Ammon's horn (tissue), 1 donor: ENCODE measurements at places on chromosomes 5 and 9.

DNA sequence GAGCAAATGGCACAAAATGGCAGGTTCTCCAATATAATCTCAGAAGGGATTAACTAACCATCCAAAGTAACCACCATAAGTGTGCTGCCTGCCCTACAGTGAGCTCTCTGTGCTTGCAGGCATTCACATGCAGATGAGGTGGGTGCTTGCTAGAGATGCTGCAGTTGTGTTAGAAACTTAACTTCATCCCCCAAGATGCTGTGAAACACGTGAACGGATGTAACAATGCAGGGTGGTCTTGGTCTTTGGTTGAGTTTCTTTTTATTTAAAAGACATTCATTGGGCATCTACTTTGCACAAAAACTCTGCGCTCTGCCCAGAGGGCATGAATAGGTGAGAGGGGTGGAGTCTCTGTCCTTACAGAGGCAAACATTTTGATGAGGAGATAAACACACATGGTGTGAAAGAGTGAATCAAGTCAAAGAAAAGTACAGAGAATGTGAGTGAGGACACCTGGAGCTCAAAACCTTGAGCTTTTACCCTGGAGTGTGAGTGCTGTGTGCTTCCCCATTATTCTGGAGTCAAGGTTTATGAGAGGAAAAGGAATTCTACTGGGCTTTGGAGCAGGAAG is 143.9 kb upstream of the DAP start:
- DNase-seq = no peak

DNA sequence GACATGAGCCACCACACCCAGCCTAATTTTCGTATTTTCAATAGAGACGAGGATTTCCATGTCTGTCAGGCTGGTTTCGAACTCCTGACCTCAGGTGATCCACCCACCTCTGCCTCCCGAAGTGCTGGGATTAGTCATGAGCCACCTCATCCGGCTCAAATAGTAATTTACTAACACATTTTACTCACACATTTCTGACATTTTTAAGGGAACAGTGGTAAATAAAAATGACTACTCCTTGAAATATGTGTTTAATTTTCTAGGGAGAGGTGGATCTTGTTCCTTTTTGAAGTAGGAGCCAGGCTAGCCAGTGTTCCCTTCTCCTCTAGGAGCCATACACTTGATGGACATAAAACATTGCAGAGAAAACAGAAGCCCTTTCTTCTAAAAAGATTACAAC is 55.2 kb upstream of the ERBIN start:
- DNase-seq = no peak

DNA sequence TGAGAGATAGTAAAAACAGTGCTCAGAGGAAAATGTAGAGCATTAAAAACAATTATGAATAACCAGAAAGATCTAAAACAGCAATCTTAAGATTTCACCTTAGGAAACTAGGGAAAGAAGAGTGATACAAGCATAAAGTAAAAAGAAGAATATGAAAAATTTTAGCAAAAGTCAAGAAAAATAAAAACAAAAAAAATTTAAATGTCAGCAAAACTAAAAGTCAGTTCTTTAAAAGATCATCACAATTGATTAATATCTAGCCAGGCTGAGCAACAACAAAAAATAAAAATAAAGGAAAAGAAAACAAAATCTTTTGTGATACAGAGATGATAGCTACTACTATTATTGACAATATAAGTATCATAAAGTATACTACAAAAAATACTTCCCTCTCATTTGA is 1088.1 kb upstream of the EDIL3 start:
- no peak for DNase-seq

- no peak for DNase-seq
Observed at GRCh38 chr5:38426490-38426889, 130.0 kb downstream of the LIFR start.

- peak; percentile 1 for DNase-seq
Observed at GRCh38 chr5:1554410-1554967, 30.7 kb upstream of the LPCAT1 start.

- no peak for DNase-seq
Observed at GRCh38 chr9:84834426-84834825, 164.9 kb downstream of the NTRK2 start.

DNA sequence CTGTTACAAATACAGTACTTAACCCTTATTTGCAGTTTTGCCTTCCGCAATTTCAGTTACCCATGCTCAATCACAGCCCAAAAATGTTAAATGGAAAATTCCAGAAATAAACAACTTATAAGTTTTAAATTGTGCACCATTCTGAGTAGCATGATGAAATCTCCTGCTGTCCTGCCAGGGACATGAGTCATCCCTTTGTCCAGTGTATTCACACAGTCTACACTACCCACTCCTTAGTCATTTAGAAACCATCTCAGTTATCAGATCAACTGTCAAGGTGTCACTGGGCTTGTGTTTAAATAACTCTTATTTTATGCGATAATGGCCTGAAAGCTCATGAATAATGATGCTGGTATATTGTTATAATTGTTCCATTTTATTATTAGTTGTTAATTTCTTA is 95.8 kb downstream of the PLCXD3 start:
- DNase-seq = no peak

DNA sequence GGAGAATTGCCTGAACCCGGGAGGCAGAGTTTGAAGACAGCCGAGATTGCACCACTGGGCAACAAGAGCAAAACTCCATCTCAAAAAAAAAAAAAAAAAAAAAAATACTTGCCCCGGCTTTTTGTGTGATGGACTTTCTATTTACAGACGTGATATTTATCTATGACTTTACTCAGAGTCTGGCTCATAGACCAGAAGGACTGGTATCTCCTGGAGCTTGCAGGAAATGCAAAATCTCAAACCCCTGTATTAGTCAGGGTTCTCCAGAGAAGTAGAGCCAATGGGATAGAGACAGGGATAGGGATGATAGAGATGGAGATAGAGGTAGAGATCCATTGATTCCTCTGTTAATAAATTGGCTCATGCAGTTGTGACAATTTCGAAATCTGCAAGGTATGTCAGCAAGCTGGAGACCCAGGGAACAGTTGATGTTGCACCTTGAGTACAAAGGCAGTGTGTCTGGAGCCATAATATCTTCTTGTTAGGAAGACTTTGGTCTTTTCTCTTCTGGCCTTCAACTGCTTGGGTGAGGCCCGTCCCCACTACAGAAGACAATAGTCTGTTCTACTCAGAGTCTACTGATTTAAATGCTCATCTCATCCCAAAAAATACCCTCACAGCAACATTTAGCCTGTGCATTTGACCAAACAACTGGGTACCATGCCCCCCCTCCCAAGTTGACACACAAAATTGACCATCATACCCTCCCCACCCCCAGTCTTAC is 195.4 kb upstream of the MSX2 start:
- no peak for DNase-seq

GRCh38 chr5:137099651-137100050 is 399.5 kb downstream of the SPOCK1 start:
- DNase-seq = no peak

- DNase-seq = no peak
Observed at GRCh38 chr5:176934309-176934930, 35.3 kb upstream of the HK3 start.

DNA sequence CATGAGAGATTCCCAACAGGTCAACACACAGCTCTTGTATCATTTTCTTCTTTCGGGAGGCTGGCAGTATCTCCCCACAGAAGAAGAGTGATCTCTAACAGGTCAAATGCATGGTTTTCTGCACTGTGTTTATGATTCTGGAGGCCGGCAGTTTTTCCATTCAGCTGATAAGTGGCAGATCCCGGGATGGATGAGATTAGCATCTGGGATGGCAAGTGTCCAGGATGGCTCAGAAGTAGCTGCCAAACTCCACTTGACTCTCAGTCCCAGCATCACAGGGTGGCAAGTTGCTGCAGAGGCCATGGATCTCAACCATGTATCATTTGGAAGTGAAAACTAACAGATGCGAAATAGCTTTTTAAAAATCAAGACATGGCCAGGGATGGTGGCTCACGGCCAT is 97.8 kb upstream of the SLC44A1 start:
- peak; percentile 61 for DNase-seq

DNA sequence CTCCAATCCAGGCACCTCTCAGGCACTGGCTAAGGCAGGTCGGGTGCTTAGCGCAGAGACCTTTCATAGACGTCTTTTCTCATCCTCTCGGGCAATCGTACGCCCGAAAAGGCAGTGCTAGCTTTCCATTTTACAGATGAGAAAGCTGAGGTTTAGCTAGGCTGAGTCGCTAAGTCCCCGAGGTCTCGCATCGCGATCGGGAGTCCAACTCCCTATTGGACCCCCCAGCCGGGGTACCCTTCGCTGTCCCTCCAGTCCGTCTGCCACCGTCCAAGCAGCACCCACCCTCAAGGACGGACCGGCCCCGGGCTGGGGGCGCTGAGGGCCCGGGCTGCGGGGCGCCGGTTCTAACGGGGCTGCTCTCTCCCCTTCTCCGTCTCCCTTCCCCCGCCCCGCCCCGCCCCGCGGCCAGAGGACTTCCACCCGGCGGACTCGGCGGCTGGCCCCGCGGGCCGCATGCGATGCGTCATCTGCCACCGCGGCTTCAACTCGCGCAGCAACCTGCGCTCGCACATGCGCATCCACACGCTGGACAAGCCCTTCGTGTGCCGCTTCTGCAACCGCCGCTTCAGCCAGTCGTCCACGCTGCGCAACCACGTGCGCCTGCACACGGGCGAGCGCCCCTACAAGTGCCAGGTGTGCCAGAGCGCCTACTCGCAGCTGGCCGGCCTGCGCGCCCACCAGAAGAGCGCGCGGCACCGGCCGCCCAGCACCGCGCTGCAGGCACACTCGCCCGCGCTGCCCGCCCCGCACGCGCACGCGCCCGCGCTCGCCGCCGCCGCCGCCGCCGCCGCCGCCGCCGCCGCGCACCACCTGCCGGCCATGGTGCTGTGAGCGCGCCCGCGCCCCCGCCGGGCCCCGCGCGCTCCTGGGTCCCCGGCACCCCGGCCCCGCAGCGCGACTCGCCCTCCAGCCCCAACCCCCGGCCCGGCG is 12.5 kb upstream of the EXOSC2 start:
- peak; percentile 59 for DNase-seq

GRCh38 chr5:173486355-173487225 is 129.9 kb downstream of the BOD1 start:
- DNase-seq = no peak

- peak; percentile 50 for DNase-seq
Observed at GRCh38 chr9:18362901-18363685, 110.9 kb upstream of the ADAMTSL1 start.

DNA sequence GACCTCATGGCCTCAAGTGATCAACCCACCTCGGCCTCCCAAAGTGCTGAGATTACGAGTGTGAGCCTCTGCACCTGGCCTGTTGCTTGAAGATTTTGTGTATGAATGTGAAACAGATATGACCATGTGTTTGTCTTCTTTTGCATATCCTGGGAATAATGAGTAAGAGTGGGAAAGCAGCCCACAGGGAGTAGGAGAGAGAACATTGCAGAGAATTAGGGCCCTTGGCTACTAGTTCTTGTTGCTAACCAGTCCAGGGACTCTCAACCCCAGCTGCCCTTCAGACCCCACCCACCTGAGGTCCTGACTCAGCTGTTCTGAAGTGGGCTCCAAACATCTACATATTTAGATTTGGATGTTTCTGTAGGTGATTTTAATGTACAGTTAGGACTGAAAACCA is 125.5 kb downstream of the MTX3 start:
- no peak for DNase-seq

DNA sequence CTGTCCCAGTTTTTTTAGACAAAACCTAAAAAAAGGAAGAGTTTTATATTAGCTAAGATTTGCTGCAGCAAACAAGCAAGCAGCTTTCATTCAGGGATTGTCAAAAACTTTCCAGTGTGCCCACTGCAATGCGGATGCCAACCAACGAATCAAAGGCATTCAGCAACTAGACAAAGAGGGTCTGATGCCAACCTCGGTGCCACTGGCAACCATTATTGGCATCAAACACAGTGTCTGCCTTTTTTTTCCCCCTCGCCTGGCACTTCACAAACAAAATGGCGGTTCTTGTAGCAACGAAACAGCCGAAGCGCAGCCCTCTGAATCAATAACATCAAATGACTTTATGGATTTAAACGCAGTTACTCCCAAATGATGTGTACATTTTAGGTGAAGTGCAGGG is 10.4 kb downstream of the NFIB start:
- peak; percentile 96 for DNase-seq

DNA sequence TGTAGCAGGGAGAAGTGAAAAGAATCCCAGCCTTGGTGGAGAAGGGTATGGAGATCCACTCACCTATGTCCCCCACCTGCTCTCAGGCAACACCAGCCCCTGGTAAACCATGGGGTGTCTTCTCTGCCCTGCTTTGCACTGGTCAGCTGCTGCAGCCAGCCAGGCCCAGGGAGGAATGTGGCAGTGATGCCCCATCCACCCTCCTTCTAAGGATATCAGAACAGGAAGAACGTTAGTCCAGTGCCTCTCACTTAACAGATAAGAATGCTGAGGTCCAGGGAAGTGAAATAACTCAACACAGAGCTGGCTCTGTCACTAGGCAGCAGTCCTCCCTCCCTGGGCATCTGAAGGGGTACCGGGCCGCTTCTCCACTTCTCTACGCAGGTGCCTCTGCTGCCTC is 9.7 kb upstream of the PPIC start:
- no peak for DNase-seq

DNA sequence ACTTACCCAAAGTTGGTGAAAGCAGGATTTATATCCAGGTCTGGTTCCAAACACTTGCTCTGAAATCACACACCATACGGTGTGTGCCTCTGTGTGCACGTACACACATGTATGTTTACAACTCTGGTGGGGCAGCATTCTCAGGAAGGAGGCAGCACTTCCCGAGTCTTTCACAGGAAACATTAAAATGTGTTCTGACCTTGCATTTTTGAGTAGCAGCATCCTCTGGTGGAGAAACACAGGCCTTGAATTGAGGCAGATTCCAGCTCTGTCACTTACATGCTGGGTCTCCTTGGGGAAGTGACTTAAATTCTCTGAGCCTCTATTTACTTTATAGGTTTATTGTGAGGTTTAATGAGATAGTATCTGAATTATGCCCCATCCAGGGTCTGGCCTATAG is 126.4 kb downstream of the RGS3 start:
- DNase-seq = peak; percentile 48

DNA sequence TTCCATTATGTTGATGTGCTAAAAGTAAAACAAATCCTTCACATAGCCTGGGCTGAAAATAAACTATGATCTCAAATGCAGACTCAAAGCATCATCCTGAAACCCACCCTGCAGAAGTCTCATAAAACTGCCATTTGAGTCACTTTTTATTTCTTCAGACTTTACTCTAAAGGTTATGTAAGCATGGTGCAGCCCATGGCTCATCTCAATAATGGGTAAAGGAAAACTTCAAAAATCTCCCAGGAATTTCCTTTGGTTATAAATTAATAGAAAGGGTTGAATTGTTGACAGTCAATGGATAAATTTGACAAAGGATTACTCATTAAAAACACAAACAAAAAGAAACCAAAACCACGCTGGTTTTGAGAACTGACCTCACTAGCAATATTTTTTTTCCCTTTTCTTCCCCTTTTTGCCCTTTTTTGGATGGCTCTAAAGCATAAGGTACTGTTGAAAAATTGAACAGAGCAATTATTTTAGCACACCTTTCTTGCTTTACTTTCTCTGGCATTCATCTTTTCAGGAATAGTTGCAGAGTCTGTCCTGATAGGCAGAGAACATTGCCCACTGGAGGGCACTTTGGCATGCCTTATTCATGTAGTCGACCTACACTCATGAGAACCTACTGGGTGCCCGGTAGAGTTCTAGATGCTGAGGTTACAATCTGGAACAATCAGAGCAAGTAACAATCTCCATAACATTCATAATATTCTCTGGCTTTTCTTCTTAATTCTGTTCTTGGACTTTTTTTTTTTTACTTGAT is 191.4 kb downstream of the TMEM167A start:
- DNase-seq = peak; percentile 46
